ENCODE measurements at places on chromosomes 2 and 18.
A peak's percentile ranks its signal among the peaks of the same experiment; 100 is the strongest.

DNA sequence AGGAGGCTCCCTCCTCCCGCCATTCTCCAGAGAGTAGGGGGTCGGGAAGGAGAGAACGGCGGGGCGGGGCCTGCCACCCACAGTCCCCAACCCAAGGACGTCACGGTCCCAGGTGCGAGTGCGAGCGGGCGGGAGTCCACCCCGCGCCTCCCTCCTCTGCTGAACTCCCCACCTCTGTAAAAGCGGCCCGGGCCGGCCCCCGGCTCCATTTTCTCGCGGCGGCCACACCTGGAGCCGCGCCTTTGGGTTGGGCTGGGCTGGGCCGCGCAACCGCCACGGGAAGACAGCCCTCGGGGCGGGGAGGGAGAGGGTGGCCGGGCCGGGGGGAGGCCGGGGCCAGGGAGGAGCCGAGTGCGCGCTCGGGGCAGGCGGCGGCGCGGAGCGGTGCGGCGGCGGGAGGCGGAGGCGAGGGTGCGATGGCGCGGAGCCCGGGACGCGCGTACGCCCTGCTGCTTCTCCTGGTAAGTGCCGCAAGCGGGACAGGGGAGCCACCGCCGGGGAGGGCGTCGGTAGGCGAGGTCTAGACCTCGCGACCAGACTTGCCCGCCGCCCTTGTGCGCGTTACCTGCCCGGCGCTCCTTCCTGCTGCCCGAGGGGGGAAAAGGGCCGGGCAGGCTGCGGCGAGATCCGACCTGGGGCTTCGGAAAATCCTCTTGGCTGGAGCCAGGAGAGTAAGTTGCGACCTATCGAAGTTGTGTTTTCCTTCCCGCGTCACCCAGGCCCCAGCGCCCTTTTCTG lies at the start of gene DSG2:
Gene DSG2, plus strand, starts transcription at position 342 of the 738 bp plus-strand sequence. Its CDS starts 75 bp downstream, at position 417.
- DNase-seq: no peak

GRCh38 chr18:40935423-40935822 lies 1019.6 kb upstream of the PIK3C3 start:
- DNase-seq: no peak

- no peak for DNase-seq
Observed at GRCh38 chr2:113126845-113127645, at the start of gene IL1RN. IL1RN (plus strand) TSS chr2:113127598; CDS start chr2:113127625, 27 bp downstream.

DNA sequence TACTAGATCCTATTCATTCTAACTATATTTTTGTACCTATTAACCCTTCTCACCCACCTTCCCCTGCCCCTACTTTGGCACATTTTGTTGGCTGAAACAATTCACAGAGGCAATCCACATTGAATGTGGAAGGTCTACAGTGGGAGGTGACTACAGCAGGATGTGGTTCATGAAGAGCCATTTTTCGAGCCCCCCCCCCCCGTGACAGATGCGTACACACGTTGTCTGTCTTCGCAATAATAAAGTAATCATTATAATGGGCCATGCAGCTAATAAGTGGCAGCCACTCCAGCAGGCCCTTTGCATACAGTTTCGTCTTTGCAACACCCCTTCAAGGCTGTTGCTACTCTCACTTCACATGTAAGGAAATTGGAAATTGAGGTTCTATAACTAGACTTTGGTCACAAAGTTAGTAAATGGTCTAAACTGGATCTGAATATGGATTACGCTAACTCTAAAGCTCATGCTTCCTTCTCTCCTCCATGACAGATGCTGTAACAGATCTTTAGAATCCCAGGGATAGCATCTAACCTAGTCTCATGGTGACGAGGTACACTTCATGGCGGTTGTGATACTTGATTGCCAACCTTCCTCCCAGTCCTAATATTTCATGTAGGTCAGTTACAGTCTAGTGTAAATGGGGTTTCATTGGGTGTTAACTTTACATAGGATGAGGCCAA lies 176.8 kb downstream of the MYCN start:
- DNase-seq: no peak

GRCh38 chr18:70288851-70289328 lies at the start of gene SOCS6:
SOCS6 (plus strand) TSS chr18:70289045; CDS start chr18:70324669, 35,624 bp downstream.
- peak; percentile 4 for DNase-seq

DNA sequence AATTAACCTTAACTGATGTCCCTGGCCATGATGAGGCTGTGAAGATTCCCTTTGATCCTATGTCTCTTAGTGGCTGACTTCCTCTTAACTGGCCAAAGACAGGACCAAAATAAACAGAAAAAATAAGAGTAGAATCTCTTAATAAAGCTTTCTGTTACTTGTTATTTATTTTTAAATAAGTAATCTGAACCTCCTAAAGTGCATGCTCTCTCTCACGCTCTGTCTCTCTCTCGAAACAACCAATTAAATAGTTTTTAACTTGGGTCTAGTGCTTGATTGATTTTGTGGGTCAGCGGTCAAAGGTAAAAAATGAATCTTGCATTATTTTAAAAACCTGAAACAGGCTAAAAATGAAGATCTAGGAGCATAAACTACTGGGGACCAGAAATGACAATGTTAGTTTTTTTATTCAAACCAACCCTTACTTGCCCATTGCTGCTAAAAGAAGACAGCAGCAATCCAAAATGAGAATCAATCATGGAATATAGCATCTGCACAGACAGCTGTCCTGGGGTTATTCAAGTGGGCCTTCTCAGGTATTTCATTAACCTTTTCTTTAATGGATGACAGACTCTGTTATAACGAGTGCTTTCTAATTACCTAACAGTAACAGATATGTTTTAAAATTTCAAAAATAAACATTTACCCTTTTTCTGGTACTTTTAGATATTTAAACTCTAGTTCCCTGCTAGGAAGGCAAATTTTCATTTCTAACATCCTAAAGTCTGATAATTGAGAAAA lies 11.2 kb downstream of the GAREM1 start:
- no peak for DNase-seq

DNA sequence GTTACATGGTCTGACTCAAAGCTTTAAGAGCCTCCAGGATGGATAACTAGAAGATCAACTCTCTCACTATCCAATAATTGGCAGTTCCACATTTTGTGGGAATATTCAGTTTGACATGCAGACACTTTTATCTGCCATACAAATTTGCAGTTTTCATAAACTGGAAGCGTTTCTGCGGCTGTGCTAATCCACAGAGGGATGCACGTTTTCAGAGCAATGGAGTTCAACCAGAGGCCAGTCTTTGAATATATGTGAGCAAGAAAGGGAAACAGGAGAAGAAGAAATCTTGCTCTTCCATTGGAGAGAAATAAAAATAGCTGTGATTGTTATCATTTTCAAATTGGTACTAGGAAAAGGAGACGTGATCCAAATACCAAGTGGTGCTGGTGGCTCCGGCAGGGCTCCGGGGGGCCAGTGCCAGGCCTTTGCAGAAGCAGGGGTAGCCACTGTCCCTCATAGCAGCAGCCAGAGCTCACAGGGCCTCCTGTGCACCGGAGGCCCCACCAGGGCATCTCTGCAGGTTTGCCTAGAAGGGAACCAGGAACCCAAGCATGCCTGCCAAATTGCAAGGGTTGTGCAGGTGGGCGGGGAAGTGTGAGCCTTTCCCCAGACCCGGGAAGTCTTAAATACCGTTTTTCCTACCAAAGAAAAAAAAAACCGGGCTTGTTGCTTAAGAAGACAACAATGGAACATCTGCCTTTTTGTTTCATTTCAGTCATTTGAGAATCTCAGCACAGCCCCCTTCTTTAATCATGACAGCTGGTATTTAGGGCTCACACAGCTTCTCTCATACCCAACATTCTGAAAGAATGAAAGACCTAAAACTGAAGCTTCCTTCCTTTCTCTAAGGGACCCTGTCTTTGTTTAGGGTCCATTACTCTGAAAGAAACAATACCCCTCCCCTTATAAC lies 791.1 kb upstream of the SOX11 start:
- no peak for DNase-seq

- no peak for DNase-seq
Observed at GRCh38 chr2:125684256-125684655, 971.7 kb upstream of the GYPC start.

- DNase-seq: no peak
Observed at GRCh38 chr18:41165625-41166024, 789.4 kb upstream of the PIK3C3 start.

DNA sequence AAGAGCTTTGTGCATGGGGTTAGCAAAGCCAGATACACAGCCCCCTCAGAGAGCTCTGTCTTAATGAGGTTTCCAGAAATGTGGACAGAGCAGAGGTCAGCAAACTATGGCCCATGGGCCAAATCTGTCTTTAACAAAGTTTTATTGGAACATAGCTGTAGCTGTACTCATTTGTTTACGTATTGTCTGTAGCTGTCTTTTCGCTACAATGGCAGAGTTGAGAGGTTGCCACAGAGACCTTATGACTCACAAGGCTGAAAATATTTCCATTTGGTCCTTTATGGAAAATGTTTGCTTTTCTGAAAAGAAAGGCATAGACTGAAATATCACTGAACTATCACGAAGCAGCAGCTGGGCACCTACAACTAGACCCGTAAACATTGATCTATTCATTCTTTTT lies 841.8 kb downstream of the SLC4A3 start:
- DNase-seq: no peak

DNA sequence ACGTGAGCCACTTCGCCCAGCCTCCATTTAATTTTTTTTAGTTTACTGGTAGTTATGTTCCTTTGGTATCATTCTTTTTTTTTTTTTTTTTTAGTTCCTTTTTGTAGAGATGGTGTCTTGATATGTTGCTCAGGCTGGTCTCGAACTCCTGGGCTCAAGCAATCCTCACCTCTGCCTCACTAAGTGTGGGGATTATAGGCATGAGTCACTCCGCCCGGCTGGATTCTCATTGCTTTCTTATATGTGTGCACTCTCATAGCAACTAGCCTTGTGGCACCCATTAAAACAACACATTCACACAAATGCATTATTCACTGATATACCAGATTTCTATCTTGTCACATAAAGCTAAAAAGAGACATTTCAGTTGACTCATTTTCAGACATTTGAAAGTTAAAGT lies 4.2 kb downstream of the TTC27 start:
- no peak for DNase-seq

DNA sequence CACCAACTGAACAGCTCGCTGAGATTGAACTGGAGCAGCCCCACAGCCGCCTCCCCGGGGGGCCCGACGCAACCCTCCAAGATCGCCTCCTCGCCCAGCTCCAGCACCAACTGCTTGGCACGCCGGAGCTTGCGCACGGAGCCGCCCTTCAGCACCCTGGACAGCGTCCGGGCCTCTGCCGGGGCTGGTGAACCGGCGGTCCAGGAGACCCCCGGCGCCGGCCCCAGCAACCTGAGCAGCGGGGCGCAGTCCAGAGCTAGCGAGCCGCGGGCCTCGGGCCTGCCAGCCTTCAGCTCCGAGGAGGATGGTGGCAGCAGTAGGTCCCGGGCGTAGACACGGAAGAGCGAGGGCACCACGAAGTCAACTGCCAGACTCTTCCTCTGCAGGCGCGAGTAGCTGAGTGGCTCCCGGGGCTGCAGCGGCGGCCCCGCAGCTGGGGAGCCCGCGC lies 1.2 kb downstream of the ALK start:
- peak; percentile 3 for DNase-seq

GRCh38 chr18:77522051-77522675 lies 272.5 kb downstream of the GALR1 start:
- no peak for DNase-seq

GRCh38 chr18:66325251-66325650 lies 278.6 kb downstream of the CDH19 start:
- DNase-seq: no peak

- no peak for DNase-seq
Observed at GRCh38 chr2:30400151-30400954, 46.7 kb upstream of the LCLAT1 start.

GRCh38 chr2:191638079-191638801 lies 39.7 kb upstream of the NABP1 start:
- no peak for DNase-seq

GRCh38 chr2:68791914-68792313 lies 57.3 kb downstream of the ARHGAP25 start:
- DNase-seq: no peak

DNA sequence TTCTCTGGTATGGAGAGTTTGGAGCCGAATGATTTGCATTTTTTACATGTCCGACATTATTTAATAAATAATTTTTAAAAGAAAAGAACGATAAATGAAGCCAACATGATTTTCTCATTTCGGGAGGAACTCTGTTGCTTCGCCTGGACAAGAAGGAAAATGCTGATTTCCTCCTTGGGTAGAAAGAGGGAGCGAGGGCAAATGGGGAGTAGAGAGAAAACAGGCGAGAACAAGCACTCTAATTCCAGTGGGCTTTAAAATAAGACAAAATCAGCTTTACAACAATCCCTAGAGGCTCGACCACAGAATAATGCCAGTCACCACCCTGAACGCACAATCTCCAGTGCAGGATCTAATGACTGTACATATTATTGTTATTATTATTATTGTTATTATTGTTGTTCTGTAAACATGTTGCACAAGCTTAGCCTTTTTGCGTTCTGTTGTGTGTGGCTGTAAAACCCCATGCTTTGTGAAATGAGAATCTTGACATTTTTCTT lies 3.7 kb downstream of the DLX1 start:
- no peak for DNase-seq

GRCh38 chr2:234853729-234854128 lies 98.1 kb upstream of the SH3BP4 start:
- DNase-seq: no peak

DNA sequence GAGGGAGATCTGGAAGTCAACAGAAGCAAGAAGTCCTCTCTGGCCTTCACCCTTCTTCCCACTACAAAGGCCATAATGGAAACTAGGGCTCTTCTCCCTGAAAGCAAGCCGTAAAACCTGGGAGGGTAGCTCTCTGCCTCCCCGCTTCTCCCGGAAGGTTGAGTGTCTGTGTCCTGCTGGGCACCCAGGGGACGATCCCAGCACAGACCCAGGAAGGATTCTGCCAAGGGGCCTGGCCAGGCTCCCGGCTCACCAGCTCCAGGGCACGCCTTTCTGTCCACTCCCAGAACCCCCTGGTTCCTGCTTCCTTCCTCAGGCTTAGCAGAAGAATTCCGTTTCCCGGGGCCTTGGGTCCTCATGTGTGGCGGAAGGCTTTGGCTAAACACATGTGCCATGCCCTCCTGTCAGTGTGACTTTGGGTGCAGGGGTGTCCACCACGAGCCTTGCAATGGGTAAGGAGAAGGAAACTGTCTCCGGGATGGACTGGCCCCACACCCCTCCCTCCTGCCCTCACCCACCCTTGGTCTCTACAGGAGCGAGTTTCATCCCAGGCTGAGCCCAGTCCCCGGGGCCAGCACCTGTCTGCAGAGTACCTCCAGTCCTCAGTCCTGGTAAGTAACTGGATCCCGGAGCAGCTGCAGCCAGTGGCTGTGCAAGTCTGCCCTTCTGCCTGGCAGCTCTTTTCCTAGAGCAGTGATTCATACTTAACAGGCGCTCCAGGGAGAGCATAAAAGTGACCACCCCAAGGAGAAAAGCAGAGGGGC lies 135.8 kb downstream of the TPO start:
- no peak for DNase-seq

GRCh38 chr2:42117182-42117579 lies 52.0 kb upstream of the EML4 start:
- DNase-seq: no peak

- DNase-seq: no peak
Observed at GRCh38 chr18:2935438-2936192, 77.3 kb downstream of the LPIN2 start.

Measured in activated CD4-positive, alpha-beta T cell treated with anti-CD3 and anti-CD28 coated beads for 4 hours (primary cell).